Hair follicular keratinocyte (primary cell): ENCODE measurements at places on chromosomes 12 and 14. TPM values are rescaled to one million over a fixed set of nuclear protein-coding genes. Genes with fewer than 3 reads are reported as not detected.

The XRCC3 gene
- 23.0 and 47.6 TPM in 2 replicates for total RNA-seq

The PPTC7 gene
- 8.8 and 9.7 TPM in 2 replicates for total RNA-seq

The RNF212B gene
- total RNA-seq = not detected in 2 replicates

The ISCA2 gene
- total RNA-seq = 17.8 and 21.3 TPM in 2 replicates

The RNASE2 gene
- not detected in 2 replicates for total RNA-seq

The CPM gene
- total RNA-seq = 5.9 and 6.6 TPM in 2 replicates

The IRAK4 gene
- 7.2 and 8.3 TPM in 2 replicates for total RNA-seq

The PTPN21 gene
- total RNA-seq = 4.7 and 5.5 TPM in 2 replicates

The RBP5 gene
- not detected in 2 replicates for total RNA-seq

The MYO1H gene
- total RNA-seq = not detected in 2 replicates

The NR1H4 gene
- total RNA-seq = not detected in 2 replicates

The PLEK2 gene
- total RNA-seq = 370 and 371 TPM in 2 replicates

The SRGAP1 gene
- total RNA-seq = 9.1 and 10.2 TPM in 2 replicates

The RNASE7 gene
- total RNA-seq = 5.5 and 22.4 TPM in 2 replicates

The TRIAP1 gene
- 28.4 and 45.9 TPM in 2 replicates for total RNA-seq

The CIDEB gene
- 3.2 and 4.1 TPM in 2 replicates for total RNA-seq

The MAPKAPK5 gene
- total RNA-seq = 52.4 and 56.6 TPM in 2 replicates

The GZMB gene
- not detected in 2 replicates for total RNA-seq

The CCDC177 gene
- total RNA-seq = not detected in 2 replicates

The OR10A7 gene
- not detected in 2 replicates for total RNA-seq

The PLA2G1B gene
- total RNA-seq = not detected in 2 replicates

The LBHD2 gene
- total RNA-seq = not detected in 2 replicates

The SLC6A12 gene
- not detected in 2 replicates for total RNA-seq

The TEX22 gene
- not detected in 2 replicates for total RNA-seq

The ZFHX2 gene
- 0.23 TPM in 1 of 2 replicates, not detected in the other for total RNA-seq

The TAS2R13 gene
- total RNA-seq = not detected in 2 replicates

The TM7SF3 gene
- total RNA-seq = 161 and 164 TPM in 2 replicates

The TAS2R31 gene
- 0.39 TPM in 1 of 2 replicates, not detected in the other for total RNA-seq

The METTL17 gene
- total RNA-seq = 81.8 and 83.8 TPM in 2 replicates

The LRP6 gene
- total RNA-seq = 7.4 TPM in 2 replicates

The CMTM5 gene
- not detected in 2 replicates for total RNA-seq

The PIANP gene
- total RNA-seq = not detected in 2 replicates

The PPP1R1A gene
- not detected in 2 replicates for total RNA-seq

The CCDC197 gene
- total RNA-seq = not detected in 2 replicates

The LYZ gene
- not detected in 2 replicates for total RNA-seq

The AHNAK2 gene
- total RNA-seq = 45.8 and 198 TPM in 2 replicates

The KRT77 gene
- not detected in 2 replicates for total RNA-seq

The GLS2 gene
- total RNA-seq = 0.86 and 2.1 TPM in 2 replicates

The INSM2 gene
- total RNA-seq = not detected in 2 replicates

The TGFB3 gene
- 0.23 and 0.53 TPM in 2 replicates for total RNA-seq

The FGF6 gene
- not detected in 2 replicates for total RNA-seq

The LRTM2 gene
- total RNA-seq = not detected in 2 replicates

The SYNDIG1L gene
- not detected in 2 replicates for total RNA-seq
